ENCODE measurements at places on chromosomes 3 and 15.
A peak's percentile ranks its signal among the peaks of the same experiment; 100 is the strongest.

- H3K27me3 ChIP-seq, result no peaks in the 10 kb centered on the region
- no peak for DNase-seq
- H3K4me3 ChIP-seq, result no peak overlapping the region
- peaks cover 12% of the 10 kb centered on the region for H3K36me3 ChIP-seq
- peaks cover 68% of the 10 kb centered on the region for H3K4me1 ChIP-seq
These were observed 4.1 kb downstream of the TNFSF10 start for GRCh38 chr3:172518929-172519640.

GRCh38 chr3:107285197-107285596 lies 92.0 kb upstream of the CCDC54 start:
- H3K27ac ChIP-seq, result no peak overlapping the region
- H3K36me3 ChIP-seq, result no peaks in the 10 kb centered on the region
- DNase-seq, result no peak
- no peaks in the 10 kb centered on the region for H3K27me3 ChIP-seq
- no peak overlapping the region for H3K4me3 ChIP-seq

DNA sequence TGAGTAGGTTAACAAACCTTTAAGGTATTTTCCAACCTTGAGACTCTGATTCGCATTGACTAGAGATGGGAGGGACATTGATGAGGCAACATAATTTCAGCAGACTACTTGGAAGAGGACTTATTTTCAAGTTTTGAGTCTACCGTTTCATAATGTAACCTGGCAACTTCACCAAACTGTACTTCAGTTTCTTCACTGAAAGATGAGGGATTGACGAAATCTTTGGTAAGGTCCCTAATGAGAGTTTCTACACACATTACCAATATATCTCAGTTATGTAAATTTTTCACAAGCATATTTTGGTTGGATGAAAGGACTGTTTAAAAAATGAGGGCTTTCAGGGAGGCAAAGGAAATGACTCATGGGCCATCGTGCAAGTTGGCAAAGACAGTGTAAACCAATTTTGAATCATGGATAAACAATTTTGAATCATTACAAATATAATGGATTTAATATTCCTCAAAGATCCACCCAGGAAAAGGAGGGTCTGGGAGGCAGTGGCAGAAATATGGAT lies 28.7 kb upstream of the SEMA6D start:
- no peak for DNase-seq
- no peaks in the 10 kb centered on the region for H3K36me3 ChIP-seq
- no peak overlapping the region for H3K27ac ChIP-seq
- H3K4me1 ChIP-seq, result no peaks in the 10 kb centered on the region

- peaks cover 4% of the 10 kb centered on the region for H3K27me3 ChIP-seq
- no peaks in the 10 kb centered on the region for H3K36me3 ChIP-seq
- no peak overlapping the region for H3K27ac ChIP-seq
- DNase-seq, result no peak
These were observed 245.2 kb downstream of the TLE3 start for GRCh38 chr15:69852482-69852881.

- H3K27me3 ChIP-seq, result no peaks in the 10 kb centered on the region
- peak overlapping the region; percentile 68 for H3K27ac ChIP-seq
- DNase-seq, result peak; percentile 43
- H3K36me3 ChIP-seq, result peaks cover 22% of the 10 kb centered on the region
- H3K4me3 ChIP-seq, result no peak overlapping the region
- H3K4me1 ChIP-seq, result no peaks in the 10 kb centered on the region
These were observed 10.5 kb downstream of the ELP6 start for GRCh38 chr3:47503033-47503432.

GRCh38 chr3:139491966-139492365 lies 15.7 kb upstream of the RBP2 start:
- no peaks in the 10 kb centered on the region for H3K36me3 ChIP-seq
- no peaks in the 10 kb centered on the region for H3K27me3 ChIP-seq
- H3K4me3 ChIP-seq, result no peak overlapping the region
- H3K27ac ChIP-seq, result no peak overlapping the region

DNA sequence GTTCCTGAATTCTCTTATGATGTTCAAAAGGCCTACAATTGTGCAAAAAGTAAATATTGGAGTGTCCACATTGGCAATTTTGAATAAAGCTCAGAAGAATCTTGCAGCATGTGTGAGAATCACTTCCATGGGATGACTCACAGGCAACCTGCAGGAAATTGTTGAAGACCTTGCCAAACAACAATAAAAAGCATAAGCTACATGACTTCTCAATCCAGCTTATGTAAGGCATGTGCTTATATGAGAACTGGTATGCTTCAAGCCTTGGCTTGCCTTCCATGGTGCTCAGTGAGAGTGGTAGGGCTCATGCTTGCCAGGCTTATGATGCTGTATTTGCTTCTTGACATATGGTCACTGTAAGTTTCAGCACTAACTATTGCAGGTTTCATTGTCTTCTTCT lies 18.4 kb upstream of the BCHE start:
- no peaks in the 10 kb centered on the region for H3K36me3 ChIP-seq
- H3K27me3 ChIP-seq, result no peaks in the 10 kb centered on the region
- no peak overlapping the region for H3K4me3 ChIP-seq
- no peaks in the 10 kb centered on the region for H3K4me1 ChIP-seq
- H3K27ac ChIP-seq, result no peak overlapping the region

- peaks cover 58% of the 10 kb centered on the region for H3K36me3 ChIP-seq
- no peaks in the 10 kb centered on the region for H3K27me3 ChIP-seq
- H3K4me1 ChIP-seq, result peaks cover 2% of the 10 kb centered on the region
These were observed 157.6 kb downstream of the TBL1XR1 start for GRCh38 chr3:177039490-177040274.

DNA sequence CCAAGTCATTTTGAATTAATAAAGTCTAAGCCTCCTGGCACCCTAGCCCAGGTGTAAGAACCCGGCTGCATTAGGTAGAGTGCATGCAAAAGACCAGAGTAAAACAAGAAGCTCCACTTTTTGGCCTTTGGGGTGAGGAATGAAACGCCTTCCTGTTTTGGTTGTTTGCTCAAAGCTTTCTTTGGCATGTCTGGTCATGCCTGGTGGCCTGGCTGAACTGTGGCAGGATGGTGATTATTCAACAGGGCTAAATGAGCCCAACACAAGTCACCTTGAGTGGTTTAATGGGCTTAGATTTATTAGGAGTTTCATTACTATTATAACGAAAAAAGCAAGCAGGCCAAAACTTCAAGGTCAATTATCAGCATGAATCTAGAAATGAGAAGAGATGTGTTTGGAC lies 40.9 kb upstream of the LDHAL6B start:
- H3K27me3 ChIP-seq, result no peaks in the 10 kb centered on the region
- no peak overlapping the region for H3K4me3 ChIP-seq
- H3K27ac ChIP-seq, result no peak overlapping the region
- peak; percentile 4 for DNase-seq
- no peaks in the 10 kb centered on the region for H3K36me3 ChIP-seq
- H3K4me1 ChIP-seq, result no peaks in the 10 kb centered on the region

GRCh38 chr15:52579852-52580251 lies 11.0 kb upstream of the ARPP19 start:
- H3K27ac ChIP-seq, result no peak overlapping the region
- peaks cover 33% of the 10 kb centered on the region for H3K36me3 ChIP-seq
- no peaks in the 10 kb centered on the region for H3K27me3 ChIP-seq
- H3K4me3 ChIP-seq, result no peak overlapping the region

GRCh38 chr15:39730552-39730951 lies 52.1 kb downstream of the FSIP1 start:
- no peaks in the 10 kb centered on the region for H3K4me1 ChIP-seq
- H3K4me3 ChIP-seq, result no peak overlapping the region
- no peaks in the 10 kb centered on the region for H3K36me3 ChIP-seq
- H3K27me3 ChIP-seq, result no peaks in the 10 kb centered on the region

Measured in common myeloid progenitor, CD34-positive (primary cell).